ENCODE measurements at places on chromosomes 12 and 14. TPM values are rescaled to one million over a fixed set of nuclear protein-coding genes. Genes with fewer than 3 reads are reported as not detected.

The COX8C gene
- 0.31 TPM for polyA plus RNA-seq

The GPRC5A gene
- 10.3 TPM for polyA plus RNA-seq

The ANGEL1 gene
- polyA plus RNA-seq, result 24.8 TPM

The FOXG1 gene
- polyA plus RNA-seq, result 0.06 TPM

The HSPB8 gene
- 7.5 TPM for polyA plus RNA-seq

The ZC2HC1C gene
- 7.3 TPM for polyA plus RNA-seq

The NKX2-8 gene
- polyA plus RNA-seq, result not detected

- DNase-seq, result no peak
These were observed 27.9 kb downstream of the PCNX1 start for GRCh38 chr14:70935135-70935534.

DNA sequence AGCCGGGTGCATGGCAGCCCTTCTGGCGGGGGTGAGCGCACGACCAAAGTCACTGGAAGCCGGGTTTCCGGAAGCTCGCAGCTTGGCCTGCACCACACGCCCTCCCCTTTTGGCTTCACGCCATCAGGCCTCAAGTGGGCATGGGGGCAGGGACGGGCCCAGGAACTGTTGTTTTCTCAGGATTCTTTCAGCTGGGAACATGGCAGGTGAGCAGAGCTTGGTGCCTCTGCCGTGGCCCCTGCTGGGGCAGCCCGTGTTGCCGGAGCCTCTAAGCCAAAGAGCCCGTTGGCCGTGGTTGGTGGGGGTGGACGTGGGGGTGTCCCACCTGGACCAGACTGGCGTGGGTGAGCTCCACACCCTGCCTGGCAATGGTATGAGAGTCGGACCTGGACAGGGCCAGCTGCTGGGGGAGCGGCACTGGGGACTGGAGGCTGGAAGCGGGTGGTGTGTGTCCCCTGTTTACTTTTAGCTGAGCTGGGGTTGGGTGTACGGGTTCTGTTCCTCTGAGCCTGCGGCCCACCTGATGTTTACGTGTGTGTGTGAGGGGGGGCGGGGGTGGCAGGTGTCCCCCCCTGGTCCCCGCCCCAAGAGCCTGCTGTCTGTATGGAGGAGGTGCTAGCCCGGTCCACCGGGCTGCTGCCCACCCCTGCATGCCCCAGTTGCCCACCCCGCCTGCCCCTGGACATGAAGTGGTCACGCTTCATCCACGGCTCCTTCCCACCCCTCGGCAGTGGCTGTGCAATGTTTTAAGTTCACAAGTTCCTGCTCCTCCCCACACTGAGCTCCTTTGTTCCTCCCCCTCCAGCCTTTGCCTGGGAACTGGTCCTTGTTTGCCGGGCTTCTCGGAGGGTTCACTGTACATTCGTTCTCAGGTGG, 28.7 kb upstream of the PLD4 start:
- DNase-seq, result no peak

DNA sequence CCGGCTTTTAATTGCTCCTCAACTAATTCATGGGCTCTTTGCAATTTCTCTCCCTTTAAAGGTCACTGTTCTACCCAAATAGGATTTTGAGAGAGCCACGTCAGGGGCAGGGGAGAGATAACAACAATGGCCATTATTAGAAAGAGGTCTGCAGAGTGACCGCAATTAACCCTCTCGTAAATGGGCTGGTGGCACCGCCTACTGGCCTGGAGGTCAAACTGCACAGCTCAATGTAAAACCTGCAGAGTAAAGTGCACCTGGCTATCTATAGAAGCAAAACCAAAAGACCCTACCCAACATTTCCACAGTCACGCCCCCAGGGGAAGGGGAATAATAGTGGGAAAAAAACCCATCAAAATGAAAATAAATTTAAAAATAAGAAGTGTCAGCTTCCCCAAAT, 21.6 kb upstream of the CLEC4E start:
- no peak for DNase-seq

DNA sequence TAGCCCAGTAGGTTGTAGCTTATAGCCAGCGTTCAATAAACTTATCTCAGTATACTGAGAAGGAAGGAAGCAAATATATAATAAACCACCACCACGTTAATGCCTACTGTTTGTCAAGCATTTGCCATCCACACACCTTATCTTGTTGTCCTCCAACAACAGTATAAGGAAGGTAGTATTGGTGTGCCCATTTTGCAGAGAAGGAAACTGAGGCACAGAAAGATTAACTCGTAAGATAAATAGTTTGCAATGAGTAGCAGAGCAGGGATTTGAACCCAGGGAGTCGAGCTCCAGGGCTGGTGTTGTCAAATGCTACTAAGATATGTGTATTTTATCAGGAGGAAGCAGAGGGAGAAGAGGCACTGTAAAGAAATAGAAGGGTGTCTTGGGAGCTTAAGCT, 27.8 kb upstream of the FOS start:
- DNase-seq, result no peak

GRCh38 chr12:57096748-57097553, 8.0 kb downstream of the NAB2 start:
- no peak for DNase-seq

- no peak for DNase-seq
These were observed 233.3 kb upstream of the PPFIA2 start for GRCh38 chr12:81992461-81992860.

- DNase-seq, result no peak
These were observed 5.9 kb downstream of the PSMB5 start for GRCh38 chr14:23028799-23029198.

GRCh38 chr12:67151886-67152285, 117.3 kb upstream of the CAND1 start:
- peak; percentile 26 for DNase-seq
